ENCODE measurements at places on chromosomes 1 and 21.

GRCh38 chr1:7199077-7199779, 414.0 kb downstream of the CAMTA1 start:
- DNase-seq, result no peak

DNA sequence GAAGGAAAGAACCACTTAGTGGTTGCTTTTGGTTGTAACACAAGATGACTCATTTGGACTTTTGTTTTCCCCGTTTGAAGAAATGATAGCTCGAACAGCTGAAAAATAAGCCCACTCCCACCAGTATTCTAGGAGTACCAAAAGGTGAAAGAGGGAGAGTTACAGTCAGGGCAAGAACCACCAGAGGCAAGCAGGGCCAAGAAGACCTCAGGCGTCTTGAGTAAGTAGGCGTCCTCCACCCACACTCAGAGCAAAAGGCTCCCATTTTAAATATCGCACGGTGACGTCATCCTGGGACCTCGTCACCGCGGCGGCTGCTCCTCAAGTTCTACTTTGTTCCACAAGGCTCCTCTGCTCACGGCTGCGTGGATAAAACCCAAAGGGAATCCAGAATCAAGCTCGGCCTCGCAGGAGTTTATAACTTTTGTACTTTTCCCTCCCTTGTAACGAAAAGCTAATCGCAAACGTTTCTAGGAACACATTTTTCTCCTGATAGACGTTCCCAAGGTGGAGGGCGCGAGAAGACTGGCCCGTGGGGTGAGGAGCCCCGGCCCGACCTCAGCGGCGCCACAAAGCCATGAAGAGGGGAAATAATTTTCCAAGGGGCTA, 1.2 kb downstream of the BTG3 start:
- peak; percentile 87 for DNase-seq

DNA sequence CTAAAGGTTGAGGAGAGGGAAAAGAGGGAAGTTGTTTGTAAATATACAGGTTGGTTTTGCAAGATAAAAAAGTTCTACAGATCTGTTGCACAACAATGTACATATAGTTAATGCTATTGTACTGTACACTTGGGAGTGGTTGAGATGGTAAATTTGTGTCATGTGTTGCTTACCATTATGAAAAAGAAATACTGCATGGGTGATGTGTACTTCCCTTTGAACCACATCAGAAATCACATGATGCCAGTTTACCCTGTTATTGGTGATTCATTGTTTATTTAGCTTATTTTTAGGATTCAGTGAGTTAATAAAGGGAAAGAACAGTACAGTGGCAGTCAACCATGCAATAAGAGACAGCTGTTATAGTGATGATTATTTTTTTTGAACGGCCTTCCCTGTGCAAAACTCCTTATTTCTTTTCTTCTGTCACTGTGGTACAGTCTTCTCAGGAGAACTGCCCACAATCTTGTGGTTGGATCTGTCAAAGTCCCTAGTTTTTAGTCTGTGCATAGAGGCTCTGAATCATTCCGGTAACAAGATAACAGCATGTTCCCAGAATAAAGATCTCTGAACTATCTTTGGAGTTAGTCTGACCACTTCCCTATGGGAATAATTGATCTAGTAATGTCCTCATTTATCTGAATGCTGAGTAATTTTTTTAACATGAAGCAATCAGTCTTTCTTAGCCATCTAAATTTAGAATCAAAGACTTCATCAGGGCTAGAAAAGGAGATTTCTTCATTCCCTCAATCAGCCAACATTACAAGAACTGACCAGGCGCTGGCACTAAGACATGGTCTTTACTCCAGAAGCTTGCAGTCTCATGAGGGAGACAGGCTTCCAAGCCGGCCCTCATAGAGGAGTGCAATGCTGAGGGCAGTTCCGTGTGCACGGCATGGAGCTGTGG, 84.2 kb downstream of the SH3GLB1 start:
- peak; percentile 86 for DNase-seq

DNA sequence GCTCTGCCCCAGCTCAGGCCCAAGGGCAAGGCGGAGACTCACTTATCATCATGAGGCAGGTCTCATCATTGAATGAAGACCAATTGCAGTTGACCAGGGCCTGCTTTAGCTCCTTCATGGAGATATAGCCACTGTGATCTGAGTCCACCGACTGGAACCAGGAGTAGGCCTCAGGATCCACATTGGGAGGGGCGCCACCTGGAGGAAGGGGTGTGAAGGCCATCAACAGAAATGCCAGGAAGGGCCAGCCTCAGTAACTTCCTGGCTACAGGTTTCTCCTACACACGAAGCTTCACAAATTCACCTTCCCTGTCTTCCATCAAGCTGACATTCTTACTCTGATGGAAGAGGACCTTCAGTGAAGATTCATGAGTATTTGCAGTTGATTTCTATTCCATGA, 11.6 kb downstream of the PEF1 start:
- DNase-seq, result no peak

- peak; percentile 20 for DNase-seq
These were observed 82.9 kb downstream of the CENPF start for GRCh38 chr1:214685906-214686305.

DNA sequence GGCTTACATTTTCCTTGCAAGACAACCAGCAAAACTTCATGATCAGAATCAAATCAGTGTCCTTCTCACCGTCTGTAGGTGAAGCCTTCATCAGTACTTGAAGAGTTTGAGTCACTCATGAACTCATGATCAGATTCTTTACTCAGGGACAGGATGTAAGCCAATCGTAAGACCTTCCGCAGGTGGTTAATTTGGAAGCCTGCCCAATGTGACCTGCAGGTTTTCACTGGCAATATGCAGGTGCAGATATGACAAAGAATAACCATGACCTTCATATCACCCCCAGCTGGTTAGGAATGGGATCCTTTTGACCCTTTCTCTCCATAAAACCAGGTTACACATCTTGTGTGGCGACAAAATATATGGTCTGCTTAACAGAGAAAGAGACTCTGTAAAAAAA, 2.4 kb upstream of the PRAMEF20 start:
- no peak for DNase-seq

- no peak for DNase-seq
These were observed 17.8 kb upstream of the TNFSF4 start for GRCh38 chr1:173224949-173225348.

- no peak for DNase-seq
These were observed 488.0 kb upstream of the B3GALT2 start for GRCh38 chr1:193674292-193674944.

- no peak for DNase-seq
These were observed 133.3 kb upstream of the F3 start for GRCh38 chr1:94674876-94675275.

- DNase-seq, result no peak
These were observed 55.0 kb upstream of the EPHA8 start for GRCh38 chr1:22508329-22508728.

DNA sequence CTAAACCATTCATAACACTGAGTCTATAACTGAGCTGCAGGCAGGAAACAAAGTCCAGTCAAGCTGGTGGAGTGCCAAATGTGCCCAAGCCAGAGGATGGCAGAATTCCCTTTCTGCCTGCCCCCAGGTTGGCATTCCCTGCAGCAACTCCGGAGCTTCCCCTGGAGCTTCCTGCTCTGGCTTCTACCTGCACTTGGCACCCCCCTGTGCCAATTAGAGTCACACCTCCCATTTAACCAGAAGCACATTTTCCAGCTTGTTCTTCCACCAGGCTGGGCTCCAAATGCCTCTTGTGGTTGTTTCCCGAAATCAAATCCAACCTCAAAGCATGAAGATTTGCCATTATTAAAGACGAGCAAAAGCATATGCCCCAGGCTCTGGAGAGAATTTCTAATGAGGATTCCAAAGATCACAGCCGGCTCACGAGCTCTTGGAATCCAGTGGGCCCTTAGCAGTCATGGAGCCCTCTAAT, 294.5 kb downstream of the RRAGC start:
- no peak for DNase-seq

DNA sequence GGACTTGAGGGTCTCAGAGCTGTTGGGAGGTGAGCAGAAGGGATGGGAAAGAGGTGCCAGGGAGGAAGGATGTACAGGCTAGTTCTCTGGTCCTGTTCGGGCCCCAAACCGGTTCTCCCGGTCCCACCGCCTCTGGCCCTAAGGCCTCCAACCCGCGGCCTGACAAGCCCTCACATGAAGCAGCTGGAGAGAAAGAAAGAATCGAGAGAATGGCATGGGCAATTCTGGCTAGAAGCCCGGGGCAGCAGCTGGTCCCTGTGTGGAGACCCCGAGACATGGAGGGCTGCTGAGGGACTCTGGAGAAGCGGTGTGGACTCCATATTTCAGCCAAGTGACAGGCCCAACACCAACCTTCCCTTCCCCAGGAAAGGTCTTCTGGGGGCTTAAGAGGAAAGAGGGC, 730 bp downstream of the CDC42SE1 start:
- DNase-seq, result no peak

- DNase-seq, result peak; percentile 54
These were observed 66.8 kb downstream of the VPS13D start for GRCh38 chr1:12296623-12297022.

DNA sequence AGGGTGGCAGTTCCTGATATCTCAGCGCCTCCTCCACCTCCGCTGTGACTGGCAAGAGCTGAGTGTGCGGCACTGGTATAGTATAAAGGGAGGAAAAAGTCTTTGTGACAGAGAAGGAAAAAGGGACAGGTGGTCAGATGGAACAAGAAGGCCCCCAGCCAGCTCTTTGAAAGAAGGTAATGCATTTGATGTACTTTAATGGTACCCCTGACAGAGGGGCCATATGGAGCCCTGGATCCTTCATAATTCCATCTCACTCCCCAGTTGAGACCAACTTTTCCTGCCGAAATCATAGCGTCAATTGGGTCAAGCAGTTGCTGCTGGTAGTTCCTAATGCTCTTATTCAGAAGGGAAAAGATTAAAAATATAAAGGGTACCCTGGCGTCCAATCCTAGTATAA, 198.2 kb downstream of the ZNF326 start:
- no peak for DNase-seq

- peak; percentile 40 for DNase-seq
These were observed 956 bp downstream of the ATP1A2 start for GRCh38 chr1:160116283-160117147.

DNA sequence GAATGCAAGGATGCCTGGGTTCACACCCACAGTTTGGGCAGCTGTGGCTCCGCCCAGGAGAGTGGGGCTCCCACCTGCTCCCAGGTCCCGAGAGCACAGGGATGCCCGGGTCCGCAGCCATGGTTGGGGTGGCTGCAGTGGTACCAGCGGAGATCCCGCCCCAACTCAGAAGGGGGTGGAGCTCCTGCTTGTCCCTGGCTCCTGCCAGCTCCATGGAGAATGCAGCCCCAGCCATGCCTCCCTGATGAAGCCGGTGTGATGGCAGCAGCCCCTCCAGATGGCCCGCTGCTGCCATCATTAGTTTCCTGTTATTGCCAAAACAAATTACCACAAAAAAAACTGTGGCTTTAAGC, 113.1 kb upstream of the RUNX3 start:
- DNase-seq, result no peak

DNA sequence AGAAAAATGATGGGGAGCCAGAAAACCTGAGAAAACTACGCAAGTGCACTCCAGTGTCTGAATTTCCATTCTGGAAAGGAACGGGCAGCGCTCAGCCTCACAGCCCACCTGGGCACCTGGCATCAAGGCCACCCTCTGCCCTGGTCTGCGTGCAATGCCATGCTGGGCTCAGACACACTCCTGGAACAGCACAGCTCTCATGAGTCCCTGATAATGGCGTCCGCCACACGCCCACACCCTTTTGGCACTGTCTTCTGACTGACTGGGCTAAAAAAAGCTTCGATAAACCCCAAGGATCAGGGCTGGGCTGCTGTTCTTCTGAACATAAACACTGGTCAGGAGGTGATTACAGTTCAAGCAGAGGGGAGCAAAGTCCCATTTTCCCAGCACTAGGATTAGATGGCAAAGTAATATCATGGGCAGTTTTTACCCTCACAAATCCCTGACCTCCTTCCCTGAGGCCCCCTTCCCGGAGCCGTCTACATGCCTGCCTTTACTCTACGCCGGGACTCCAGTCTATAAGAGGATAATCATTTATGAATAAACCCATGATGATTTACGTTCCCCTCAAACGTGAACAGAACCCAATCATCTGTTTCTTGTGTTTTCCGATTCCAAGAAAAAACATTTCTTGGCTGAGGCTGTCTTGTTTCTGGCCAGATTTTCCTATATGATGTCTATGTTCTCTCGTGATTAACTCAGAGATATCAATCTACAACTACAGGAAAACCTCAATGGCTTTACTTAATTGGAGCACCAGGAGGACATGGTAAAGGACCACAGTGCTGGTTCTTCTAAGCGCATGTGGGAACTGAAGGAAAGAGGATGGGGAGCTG, 22.6 kb downstream of the RCAN1 start:
- no peak for DNase-seq

DNA sequence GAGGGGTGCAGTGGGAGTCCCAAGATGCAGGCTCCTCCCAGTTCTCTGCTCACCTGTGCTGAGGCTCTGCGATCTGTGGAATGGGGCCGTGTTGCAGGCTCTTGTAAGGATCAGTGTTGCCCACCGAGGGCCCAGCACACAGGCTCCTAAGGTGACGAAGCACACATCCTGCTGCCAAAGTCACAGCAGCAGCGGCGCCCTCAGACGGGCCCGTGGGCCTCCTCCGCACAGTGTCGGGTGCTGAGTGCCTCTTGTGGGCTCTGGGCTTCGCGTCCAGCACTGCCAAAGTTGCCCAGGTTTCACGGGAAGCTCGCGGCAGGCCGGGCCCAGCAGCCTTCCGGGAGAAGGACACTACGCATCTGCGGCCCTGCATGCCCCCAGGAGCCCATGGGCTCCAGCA, 72.1 kb upstream of the ABCG1 start:
- DNase-seq, result no peak

DNA sequence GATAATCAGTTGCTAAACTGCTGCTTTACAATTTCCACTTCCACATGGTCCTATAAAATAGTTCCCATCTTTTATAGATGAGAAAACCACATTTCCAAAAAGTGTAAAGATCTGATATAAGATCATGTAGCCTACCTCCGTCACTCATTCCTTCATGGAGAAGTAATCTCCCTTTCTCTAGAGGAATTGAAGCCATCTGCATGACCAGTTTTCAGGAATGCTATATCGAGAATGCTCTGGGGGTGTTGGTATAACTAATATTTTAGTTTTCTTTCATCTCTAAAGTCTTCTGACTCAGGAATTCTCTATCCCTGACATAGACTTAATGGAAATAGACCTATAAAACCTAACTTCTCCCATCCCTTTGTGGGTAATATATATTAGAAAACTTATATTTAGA, 173.0 kb upstream of the UBE2U start:
- no peak for DNase-seq

DNA sequence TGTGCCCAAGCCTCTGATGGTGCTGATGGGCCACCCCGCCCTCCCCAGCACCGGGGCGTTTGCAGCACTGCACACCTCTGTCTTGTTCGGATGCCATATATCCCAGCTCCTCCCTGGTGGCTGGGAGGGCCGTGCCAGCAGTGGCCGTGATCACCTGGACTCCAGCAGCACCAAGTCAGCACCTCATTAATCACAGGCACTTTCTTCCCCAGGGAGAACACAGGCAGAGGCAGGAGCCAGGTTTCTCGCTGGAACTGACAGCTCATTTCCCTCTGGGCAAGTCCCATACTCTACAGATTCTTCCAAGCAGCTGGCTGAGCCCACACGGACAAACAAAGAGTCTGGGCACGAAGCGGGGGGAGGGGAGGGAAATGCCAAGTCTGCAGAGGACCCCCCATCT, 141.7 kb upstream of the EDN2 start:
- DNase-seq, result peak; percentile 69

All from fibroblast of skin of abdomen (primary cell).